Amniotic epithelial cell (primary cell): ENCODE measurements at places on chromosomes 3 and 15.
A peak's percentile ranks its signal among the peaks of the same experiment; 100 is the strongest.

GRCh38 chr15:67862750-67863441 is 23.1 kb upstream of the RNU6-1 start:
- no peak for DNase-seq

- peak; percentile 97 for DNase-seq
Measured at GRCh38 chr3:177810162-177810623, 612.9 kb upstream of the TBL1XR1 start.

GRCh38 chr3:185062191-185062590 is 90.7 kb downstream of the C3orf70 start:
- DNase-seq = no peak

- no peak for DNase-seq
Measured at GRCh38 chr3:58544541-58544940, 7.6 kb upstream of the ACOX2 start.

- peak; percentile 65 for DNase-seq
Measured at GRCh38 chr3:30437171-30437601, 169.2 kb upstream of the TGFBR2 start.

DNA sequence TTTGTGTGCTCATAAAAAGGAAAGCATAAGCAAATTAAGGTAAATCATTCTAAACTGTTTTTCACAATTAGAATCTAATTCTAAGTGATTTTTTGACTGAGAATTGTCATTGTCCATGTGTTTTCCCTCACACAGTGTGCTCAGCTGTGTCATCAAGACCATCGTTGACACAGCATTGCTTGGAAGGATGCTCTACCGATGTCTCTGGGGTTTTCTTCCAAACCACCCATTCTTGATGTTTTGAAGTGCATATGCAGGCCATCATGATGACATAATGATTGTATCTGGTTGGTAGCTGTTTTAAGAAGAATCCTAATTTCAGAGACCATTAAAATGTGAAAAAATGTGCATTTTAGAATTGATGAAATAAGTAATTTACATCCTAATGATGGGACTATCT is 347.9 kb downstream of the RBMS3 start:
- DNase-seq = no peak

GRCh38 chr15:37823601-37824275 is 110.7 kb upstream of the TMCO5A start:
- peak; percentile 6 for DNase-seq

GRCh38 chr3:49721596-49721895 is 2.1 kb upstream of the AMIGO3 start:
- DNase-seq = no peak

GRCh38 chr3:111741181-111741580 is 117.9 kb upstream of the PHLDB2 start:
- DNase-seq = no peak

- peak; percentile 27 for DNase-seq
Measured at GRCh38 chr15:96234109-96234892, 96.2 kb upstream of the NR2F2 start.

GRCh38 chr3:123749711-123750110 is 134.4 kb downstream of the MYLK start:
- DNase-seq = peak; percentile 98

GRCh38 chr3:69085833-69086722 is 1.3 kb downstream of the ARL6IP5 start:
- DNase-seq = peak; percentile 87

DNA sequence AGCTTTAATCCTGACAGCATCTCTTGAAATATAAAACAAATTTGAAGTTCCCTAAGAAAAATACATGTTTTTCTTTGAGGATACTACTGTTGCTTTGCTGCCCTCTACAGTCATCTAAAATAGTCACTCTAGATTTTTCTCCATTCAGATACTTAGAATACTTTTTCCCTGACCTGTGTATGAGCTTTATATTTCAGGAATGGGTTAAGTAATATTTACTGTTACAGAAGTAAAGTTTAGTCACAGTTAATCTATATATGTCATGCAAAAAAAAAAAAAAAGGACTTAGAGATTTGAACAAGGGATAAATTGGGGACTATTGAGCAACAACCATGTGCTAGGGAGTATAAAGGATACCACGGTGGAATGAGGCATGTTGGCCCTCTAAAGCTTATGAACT is 8.8 kb downstream of the NECTIN3 start:
- peak; percentile 67 for DNase-seq

DNA sequence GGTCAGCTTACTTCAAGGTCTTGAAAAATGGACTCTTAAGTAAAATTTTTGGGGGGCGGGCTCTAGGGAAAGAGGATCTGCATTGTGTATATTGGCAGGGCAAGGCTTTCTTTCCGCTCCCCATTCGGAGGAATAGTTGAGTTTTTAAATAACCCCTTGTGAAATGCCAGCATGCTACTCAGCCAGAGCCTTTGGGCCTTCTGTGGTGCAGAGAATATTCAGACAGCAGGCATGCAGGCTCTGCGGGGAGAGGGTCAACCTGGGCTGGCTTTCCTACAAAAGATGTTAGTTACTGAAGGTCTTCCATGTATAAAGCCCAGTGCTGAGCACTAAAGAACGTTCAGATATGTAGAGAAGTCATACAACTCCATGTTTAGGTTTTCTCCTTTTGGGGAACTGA is 40.6 kb downstream of the ADAMTSL3 start:
- DNase-seq = no peak

GRCh38 chr3:150733373-150733935 is 29.5 kb downstream of the SIAH2 start:
- DNase-seq = peak; percentile 80

DNA sequence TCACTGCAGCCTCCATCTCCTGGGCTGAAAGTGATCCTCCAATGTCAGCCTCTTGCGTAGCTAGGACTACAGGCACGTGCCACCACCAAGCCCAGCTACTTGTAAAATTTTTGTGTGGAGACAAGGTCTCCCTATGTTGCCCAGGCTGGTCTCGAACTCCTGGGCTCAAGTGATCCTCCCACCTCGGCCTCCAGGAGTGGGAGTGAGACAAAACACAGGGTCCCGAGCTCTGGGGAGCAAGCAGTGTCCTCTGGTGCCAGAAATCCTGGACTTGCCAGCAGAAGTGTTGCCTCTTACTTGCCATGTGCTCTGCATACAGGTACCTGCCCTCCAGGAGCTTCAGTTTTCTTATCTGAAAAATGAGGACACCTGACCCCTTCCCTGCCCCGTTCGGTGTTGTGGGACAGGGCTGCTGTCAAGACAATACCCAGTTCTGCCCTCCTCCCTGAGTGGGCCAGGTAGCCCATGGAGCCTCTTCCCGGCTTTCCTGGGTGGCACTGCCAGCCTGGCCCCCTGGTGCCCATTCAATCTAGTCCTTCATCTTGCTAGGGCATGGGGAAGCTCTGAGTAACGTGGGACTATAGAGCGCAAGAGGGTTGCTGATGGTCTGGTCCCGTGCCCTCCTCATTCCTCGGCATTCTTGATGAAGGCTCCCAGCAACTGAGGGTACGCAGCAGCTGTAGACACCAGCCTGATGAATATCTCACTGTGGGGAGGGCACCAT is 164.6 kb downstream of the GOLGA6L4 start:
- no peak for DNase-seq

- no peak for DNase-seq
Measured at GRCh38 chr15:61764141-61764540, 296.1 kb downstream of the VPS13C start.

DNA sequence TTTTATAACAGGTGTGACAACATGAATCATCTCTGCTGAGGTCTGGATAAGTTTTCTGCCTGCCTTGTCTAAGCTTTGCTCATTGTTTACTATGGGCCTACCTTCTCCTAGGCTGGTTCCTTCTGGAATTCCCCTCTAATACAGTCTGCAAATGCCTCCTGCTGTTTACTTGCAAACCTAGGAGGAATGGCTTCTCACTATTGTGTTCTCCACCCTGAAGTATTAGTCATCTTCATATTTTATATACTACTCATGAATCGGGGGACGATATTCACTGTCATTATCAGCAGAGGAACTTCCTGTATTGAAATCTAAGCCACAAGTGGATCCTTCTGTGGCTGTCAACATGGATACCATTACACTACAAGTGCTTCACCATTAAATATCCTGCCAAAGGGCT is 154.8 kb downstream of the PLCL2 start:
- peak; percentile 74 for DNase-seq

- peak; percentile 79 for DNase-seq
Measured at GRCh38 chr15:39788800-39789565, 6.3 kb upstream of the FSIP1 start.

DNA sequence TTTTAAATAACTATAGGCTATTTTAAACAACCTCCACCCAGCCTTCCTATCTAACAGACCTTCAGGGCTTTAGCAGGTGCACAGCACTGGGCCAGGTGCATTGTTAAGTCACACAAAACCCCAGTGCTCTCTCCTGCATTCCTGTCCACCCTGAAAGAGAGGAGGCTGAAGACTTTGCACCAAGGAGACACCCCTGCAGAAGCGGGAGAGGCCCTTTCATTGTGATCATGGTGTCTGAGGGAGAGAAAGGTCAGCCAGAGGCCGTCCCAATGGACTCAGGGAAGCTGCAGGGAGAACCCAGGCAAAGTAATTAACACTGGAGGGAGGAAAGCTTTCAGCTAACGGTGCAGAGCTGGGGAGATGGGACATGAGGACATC is 5.2 kb downstream of the LRIG1 start:
- no peak for DNase-seq

DNA sequence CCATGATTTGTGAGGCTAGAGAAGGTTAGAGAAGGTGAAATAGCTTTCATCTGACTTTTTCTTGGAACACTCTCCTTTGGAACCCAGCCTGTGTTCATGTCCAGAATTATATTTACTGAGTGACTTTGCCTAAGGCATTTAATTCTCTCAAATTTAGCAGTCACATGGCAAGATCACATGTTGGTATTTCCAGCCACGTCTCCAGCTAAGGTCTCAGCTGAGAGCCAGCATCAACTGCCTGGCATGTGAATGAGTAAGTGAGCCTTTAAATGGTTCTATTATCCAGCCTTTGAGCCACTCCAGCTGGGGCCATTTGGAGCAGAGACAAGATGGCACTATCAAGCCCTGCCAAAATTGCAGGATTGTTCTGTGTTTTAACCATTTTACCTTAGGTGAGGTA is 130.2 kb upstream of the SGO1 start:
- no peak for DNase-seq

- peak; percentile 68 for DNase-seq
Measured at GRCh38 chr3:187267306-187267705, 24.2 kb downstream of the MASP1 start.

- no peak for DNase-seq
Measured at GRCh38 chr15:31265090-31265870, 61.4 kb upstream of the KLF13 start.

- no peak for DNase-seq
Measured at GRCh38 chr3:123636431-123636841, 51.6 kb upstream of the HACD2 start.

- no peak for DNase-seq
Measured at GRCh38 chr3:159196359-159196758, 394.5 kb downstream of the MFSD1 start.
